Stimulated activated CD8-positive, alpha-beta memory T cell treated with anti-CD3 and anti-CD28 coated beads, Interleukin-15, amount 100 ng/mL, for 48 hours (primary cell): ENCODE measurements at places on chromosomes 12 and 14.
A peak's percentile ranks its signal among the peaks of the same experiment; 100 is the strongest.

DNA sequence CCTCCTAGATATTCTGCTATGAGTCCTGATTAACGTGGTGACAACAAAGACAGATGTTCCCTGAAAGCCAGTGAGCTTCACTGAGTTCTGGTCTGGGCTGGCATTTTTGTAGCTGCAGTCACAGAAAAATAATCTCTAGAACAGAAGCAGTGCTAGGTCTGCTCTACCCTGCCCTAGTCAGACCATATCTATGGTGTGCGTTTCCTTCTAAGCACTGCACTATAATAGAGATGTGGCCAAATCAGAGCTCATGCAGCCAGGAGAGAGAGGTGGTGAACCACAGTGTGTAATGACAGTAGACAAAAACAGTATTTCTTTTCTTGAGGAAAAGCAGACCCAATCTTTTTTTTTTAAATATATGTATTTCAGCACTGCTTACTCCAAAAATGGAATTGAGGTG is 76.3 kb downstream of the CMAS start:
- DNase-seq, result no peak

DNA sequence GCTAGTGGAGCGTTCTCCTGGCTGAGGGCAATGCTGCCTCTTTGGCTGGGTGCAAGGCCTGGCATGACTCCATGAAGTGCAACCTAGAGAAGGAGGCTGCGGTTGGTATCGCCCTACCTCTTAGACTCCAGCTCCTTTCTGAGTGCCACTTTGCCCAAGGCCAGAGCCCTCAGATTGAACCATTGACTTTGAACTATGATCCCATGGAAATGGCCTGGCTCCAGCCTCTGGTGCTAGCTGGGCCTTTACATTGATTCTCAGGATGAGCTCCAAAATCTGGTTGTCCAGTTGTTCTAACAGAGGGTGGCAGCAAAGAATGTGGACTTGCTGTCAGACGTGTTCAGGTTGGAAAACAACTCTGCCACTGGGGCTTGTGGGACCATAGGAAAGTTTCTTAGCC is 16.1 kb upstream of the SMOC1 start:
- no peak for DNase-seq

DNA sequence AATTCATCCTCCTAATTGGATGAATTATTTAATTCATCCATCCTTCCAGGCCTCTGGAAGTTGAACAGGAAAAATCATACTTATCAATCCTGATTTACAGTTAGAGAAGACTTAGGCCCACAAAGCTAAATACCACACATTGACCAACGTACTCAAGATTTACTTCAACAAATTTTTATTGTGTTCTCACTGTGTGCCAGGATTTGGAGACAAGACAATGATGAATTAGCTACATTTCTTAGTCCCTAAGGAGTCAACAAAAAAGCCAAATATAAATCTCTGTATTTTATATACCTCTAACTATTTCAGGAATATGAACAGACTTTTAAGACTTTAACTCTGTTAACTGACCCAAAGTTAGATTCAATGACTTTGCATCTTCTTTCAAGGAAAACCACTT is 63.9 kb downstream of the DCAF5 start:
- DNase-seq, result no peak

DNA sequence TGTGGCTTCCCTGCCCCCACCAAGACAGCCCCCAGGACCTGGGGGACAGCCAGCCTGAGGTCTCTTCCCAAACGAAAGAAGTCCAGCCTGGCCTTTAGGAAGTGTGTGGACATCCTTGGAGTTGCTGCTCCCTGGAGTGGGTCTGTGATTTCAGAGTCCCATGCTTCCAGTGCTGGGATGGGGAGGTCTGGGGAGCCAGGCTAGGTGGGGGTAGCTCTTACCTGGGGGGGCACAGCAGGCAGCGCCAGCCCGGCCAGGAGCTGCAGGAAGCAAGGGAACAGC is 509 bp downstream of the PGF start:
- DNase-seq, result no peak

DNA sequence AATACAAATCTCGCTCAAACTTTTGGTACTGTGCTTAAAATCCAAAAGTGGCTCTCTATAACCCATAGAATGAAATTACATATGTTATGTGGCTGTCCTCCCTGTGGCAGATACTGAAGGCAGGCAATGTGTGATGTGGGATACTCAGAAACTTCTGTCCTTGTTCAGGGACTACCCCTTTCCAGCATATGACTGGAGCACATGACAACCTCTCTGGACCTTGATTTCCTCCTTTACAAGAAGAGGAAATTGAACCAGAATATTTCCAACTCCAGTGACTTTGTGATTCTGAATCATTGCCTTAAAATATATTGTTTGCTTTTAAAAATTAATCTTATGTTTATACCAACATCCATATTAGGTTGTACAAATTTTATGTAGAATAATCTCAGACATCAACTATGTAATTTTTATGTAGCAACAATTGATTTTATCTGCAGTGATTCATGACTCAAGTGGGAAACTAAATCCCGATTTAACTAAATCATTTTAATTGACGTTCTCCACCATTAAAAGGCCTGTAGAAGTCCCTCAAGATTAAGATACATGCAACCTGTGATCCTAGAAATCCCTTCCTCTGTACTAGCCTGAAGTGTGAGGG is 162.4 kb downstream of the AKAP6 start:
- no peak for DNase-seq

DNA sequence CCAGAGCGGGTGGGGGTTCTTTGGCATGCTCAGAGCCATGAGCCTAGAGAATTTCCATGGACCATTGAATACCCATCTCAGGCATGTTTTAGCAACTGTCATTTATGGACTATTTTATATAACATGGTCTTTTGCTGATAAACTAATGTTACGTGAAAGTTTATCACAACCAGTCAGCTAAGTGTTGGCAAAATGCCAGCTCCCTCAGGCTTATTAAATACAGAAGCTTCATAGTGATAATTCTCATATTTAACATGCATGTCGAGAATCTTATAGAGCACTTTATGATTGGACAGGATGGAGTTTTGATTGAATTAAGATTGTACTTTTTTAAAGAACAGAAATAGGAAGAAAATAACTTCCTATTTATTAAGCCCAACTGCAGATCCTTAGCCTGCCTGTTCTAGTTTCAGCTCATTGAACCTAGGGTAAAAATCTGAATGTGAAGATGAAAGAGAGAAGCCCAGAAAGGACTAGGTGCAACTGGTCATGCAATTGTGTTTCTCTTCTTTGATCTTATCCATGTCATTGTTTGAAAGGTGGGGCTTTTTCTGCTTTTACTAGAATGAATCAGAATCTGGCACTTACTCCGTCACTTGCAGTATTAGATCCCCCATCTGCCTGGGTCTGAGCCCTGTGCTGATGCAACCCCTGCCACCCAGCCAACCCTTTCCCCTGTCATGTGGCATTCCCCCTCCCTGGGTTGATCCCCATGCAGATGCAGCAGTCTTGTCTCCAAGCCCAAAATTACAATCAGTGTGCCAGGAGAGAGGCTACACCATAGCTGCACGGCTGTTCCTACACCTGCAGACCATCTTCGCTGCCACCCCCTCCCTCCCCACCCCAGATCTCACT is 134.6 kb upstream of the EVL start:
- peak; percentile 15 for DNase-seq

DNA sequence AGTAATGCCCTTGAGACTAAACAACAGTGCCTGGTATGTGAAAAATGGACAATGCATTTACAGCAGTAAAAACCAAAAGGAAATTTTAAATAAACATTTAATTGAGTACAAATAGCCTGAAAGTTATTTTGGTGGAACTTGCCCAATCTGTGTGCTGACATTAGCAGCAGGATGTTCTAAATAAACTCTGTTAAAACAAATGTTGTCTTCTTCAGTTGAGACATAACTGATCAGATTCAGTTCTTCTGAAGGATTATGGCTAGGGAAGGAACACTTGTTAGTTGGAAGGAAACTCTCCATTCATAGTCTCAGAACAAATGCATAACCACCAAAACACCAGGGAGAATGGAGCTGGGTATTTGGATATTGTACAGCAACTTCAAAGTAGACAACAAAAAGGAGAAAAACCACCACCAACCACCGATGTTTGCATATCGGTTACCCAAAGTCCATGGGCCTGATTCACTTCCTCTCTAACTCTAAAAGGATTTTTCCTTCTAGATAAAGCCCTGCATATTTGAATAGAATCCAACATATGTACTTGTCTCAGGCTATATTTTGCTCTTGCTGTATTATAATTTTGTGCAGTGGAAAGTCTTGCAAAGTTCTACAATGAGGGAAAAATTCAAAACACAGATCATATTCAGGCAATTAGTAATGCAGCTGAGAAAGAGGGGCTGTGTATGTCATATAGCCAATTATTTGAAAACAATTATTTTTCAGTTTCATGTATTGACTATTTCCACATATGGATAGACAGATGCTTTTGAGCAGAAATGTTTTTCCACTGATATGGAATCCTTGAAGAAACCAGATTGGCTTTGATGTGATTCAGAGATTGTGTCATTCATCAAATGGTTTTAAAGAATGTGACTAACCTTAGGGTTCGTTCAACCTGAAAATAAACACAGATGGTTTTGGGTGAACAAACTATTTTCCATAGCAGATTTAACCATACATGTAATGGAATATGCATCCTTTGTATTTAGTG is 152.2 kb upstream of the BMP4 start:
- DNase-seq, result no peak

- DNase-seq, result no peak
Measured at GRCh38 chr12:65293735-65294134, 15.3 kb downstream of the MSRB3 start.

DNA sequence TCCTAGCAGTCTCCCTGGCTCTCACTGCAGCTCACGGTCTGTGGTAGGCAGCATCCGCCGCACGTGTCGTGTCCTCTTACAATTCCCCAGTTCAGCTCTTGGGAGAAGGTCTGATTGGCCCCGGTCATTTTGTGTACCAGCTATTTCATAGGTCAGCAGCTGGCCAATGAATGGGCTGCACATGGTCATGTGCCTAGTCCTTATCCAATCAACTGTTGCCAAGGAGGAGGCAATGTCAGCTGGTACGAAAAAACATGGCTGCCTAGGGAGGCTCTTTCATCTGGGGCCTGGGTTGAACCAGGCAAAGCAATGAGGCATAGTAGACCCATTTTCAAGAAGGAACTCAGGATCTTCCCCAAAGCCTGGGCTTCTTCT is 46.1 kb downstream of the RNFT2 start:
- DNase-seq, result no peak

- no peak for DNase-seq
Measured at GRCh38 chr12:128268379-128268995, 1.5 kb downstream of the TMEM132C start.

- no peak for DNase-seq
Measured at GRCh38 chr12:119826661-119827445, 50.3 kb downstream of the CIT start.

DNA sequence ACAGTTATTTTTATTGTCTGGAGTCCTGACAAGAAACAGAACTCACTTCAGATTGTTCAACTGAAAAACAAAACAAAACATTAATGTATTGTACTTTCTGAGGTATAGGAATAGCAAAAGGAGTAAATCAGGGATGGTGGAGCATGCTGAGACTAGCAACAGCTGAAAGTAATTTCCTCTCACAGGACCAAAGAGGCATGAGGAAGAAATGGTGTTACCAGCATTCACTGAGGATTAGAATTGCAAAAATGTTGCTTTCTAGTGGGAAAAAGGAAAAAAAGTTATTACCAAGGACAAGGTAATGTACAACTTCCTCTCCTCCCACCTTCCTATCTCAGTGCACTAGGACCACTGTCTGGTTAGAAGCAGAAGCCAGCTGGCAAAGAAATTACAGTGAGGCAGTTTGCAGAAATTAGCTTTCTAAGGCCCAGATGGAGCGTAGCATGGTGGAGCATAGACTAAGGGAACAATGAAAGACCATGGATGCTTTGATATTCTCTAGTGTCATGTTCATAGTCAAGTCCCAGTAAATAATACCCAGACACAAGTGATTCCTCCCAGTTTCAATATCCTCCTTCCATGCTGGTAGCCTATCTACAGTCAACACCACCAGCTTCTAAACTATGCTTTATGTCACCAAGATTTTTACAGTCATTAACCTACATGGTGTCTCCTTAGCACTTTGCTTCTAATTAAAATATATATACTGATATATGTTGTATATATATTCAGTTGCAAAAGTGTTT is 133.7 kb upstream of the DCN start:
- DNase-seq, result no peak

- no peak for DNase-seq
Measured at GRCh38 chr14:105880616-105881015, 354.2 kb downstream of the TMEM121 start.

DNA sequence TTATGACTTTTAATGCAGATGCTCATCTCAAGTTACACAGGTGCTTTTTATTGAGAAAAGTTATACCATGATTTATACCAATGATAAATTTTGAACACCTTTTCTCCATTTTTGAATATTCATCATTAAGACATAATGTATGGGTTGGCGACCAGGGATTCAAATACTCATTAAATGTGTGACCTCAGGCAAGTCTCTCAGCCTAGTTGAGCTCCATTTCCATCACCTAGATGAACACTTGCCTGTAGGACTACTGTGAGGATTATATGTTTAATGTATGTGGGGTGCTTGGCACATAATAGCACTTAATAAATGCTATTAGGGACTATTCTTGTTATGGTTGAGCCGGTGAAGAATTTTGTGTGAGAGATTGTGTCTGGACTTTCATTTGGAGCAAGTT is 228.6 kb downstream of the CHST11 start:
- no peak for DNase-seq

- no peak for DNase-seq
Measured at GRCh38 chr14:105146976-105147635, 21.5 kb downstream of the JAG2 start.

DNA sequence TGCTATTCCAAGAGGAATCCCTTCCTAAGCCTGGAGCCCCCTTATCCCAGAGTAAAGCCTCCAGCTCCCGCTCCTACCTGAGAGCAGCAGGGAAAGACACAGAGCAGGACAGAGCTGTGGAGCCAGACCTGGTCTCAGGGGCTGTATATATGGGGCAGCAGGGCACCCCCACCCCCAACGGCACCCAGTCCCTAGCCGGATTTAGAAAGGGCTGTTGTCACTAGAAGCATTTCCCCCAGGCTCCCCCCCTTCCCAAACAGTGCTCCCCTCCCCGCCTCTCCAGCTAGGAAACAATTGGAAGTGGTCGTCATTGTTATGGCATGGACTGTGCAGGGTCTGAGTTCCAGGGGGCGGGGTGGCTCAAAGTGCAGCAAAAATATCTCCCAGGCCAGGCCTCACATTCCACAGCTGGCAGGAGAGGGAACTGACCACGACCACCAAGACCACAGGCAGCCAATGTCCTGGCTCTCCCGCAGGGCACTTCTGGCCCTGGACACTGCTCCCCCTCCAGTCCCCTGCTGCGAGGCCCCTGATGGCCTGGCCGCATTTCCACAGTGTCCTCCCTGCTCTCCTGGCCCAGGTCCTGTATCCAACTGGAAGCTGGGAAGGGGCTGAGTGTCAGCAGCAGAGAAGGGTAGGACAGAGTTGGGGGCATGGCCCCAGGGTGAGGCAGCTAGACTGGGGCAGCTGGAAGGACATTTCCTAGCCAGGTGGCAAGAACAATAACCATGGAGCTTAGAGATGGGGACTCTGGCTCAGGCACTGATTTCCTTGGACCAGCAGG is at the start of gene MYH7:
Gene MYH7 (minus strand): TSS at position 118 of the 784 bp plus-strand sequence. CDS start 1,928 bp downstream, outside the sequence.
- no peak for DNase-seq

GRCh38 chr12:52969828-52970569 is 21.1 kb downstream of the KRT18 start:
- DNase-seq, result no peak
